ENCODE measurements at places on chromosomes 1 and 21. TPM values are rescaled to one million over a fixed set of nuclear protein-coding genes. Genes with fewer than 3 reads are reported as not detected.

Gene RUNX1
- 13.0 TPM for total RNA-seq

Gene RNU1-3
- not detected for total RNA-seq

Gene CFHR5
- total RNA-seq = not detected

Gene RXRG
- total RNA-seq = not detected

Gene ATAD3C
- not detected for total RNA-seq

All from cardiac atrium fibroblast (primary cell).